ENCODE measurements at places on chromosomes 5 and 9.

- no peak for DNase-seq
Measured at GRCh38 chr5:80959768-80960442, at the start of gene RASGRF2. Gene RASGRF2 (plus strand): TSS chr5:80960363. CDS start chr5:80960739, 376 bp downstream.

GRCh38 chr5:59000211-59000610, 417.3 kb downstream of the RAB3C start:
- DNase-seq = no peak

DNA sequence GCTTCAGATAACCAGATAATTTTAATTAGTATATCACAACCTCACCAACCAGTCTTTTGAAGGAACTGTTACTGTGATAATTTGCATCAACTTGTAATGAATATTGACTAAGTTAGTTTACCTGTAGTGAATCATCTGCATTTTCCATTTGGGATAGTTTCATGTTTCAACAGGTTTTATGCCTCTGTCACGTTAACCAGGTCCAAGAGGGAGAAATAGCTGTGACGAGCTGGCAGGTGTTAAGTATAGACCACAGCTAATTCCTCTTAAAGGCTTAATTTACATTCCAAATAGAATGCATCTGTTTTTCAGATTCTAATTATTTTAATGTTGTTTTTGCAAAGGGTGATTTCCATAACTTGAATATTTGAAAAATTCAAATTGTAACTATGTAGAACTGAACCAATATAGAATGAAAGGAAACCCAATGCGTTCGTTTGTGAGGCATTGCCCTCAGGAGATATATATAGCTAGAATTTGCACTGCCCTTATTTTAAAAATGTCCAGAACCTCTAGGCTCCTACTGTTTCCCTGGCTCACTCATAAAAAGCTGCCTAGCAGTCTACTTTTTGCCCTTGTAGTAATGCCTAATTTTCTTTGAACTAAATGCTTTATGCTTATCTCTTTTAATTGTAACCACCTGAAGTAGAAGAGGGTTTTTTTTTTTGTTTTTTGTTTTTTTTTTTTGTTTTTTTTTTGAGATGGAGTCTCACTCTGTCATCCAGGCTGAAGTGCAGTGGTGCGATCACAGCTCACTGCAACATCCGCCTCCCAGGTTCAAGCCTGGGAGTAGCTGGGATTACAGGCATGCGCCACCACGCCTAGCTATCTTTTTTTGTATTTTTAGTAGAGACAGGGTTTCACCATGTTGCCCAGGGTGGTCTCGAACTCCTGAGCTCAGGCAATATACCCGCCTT, 270.5 kb downstream of the SMARCA2 start:
- peak; percentile 51 for DNase-seq

DNA sequence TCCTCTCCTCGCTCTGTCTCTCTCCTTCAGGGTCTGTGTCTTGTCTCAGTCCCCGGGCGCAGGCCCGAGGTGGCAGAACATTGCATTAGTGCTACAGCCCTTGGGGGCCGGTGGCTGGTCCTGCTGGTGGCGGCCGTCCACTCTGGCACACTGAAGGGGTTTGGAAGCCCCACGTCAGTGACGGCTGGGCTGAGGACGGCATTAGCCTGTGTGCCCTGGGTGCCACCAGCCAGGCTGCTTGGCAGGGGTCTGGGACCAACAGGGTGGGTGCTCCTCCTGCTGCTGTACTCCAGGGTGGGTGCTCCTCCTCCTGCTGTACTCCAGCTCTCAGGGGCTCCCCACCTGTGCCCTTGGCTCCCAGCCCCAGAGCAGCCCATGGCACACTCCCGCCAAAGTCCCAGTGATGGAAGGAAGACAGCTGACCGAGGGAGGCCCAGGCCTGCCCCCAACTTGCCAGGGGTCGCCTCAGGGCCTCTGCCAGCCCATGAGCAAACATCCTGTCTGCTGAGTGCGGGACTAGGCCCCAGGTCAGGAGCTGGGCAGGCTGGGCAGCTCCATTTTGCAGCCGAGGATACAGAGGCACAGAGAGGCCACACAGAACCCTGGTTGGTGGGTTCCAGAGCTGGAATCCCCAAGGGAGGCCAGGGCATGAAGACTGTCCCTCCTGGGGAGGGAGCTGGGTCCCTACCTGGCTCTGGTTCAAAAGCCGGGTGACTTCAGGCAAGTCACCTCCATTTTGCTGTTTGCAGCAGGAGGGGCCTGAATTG, 27.3 kb downstream of the SARDH start:
- DNase-seq = no peak

GRCh38 chr5:147918899-147919298, 12.6 kb upstream of the C5orf46 start:
- peak; percentile 32 for DNase-seq

GRCh38 chr5:154757814-154758406, 2.7 kb downstream of the LARP1 start:
- DNase-seq = peak; percentile 89

DNA sequence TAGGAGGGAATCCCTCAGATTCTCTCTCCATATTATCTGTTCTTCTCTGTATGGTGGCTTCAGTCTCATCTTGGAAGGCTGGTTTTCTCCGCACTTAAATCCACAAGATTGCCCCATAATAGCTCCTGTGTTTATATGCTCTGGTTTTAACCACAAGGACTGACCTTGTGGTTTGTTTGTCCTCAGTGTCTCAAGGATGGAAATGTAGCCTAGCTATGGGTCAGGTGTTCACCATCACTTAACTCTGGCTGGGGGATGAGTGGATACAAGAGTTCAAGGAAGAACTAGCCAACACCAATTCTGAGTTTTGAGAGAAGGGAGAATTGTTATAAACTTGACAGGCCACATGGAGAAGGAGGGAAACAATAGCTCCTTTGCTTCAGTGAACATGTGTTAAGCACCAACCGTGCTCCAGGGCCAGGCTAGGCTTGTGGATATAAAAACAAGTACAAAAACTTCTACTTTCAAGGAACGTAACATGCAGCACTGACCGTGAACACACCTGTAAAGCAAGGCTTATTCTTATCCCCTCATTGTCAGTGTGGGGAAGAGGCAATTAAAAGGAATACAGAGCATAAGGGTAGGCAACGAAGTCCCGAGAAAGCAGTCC, 75.6 kb upstream of the VLDLR start:
- peak; percentile 12 for DNase-seq

DNA sequence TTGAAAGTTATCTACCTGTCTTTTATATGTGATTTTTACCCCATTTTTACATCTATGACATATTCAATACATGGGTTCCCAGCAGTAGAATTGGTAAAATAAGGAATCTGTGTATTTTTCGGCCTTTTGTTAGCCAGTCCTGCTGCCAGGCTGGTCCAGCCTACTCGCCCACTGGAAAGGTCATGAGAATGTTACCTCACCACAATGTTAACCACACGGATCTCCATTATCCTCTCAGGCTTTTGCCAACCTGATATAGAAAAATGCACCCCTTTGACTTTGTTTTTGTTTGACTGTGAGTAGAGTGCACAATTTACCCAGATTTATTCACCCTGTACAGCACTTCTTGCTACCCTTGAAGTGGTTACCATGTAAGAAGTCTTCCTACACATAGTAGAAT, 167.2 kb downstream of the CTNND2 start:
- no peak for DNase-seq

- peak; percentile 31 for DNase-seq
Measured at GRCh38 chr9:106421772-106422171, 441.2 kb upstream of the ZNF462 start.

- no peak for DNase-seq
Measured at GRCh38 chr5:4802044-4802443, 338.1 kb upstream of the ADAMTS16 start.

- peak; percentile 93 for DNase-seq
Measured at GRCh38 chr5:140295414-140295813, 7.5 kb downstream of the PFDN1 start.

DNA sequence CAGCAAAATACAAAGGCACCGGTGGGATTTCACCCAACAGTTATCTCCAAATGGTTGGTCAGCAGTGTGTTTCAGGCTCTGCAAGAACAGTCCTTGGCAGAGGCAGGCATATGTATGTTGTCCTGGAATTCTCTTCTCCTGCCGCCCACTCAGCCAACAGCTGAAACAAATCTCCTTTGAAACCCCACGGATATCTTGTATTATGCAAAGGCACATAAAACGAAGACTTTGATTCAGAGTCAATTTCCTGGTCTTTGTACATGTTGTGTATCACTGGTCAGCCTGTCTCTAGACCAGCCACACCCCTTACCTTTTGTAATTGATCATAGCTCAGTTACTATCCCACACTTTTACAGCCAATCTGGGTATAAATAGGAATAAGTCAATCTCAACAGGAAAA, 29.2 kb downstream of the FREM1 start:
- no peak for DNase-seq

- no peak for DNase-seq
Measured at GRCh38 chr9:16230731-16231130, 639.7 kb downstream of the BNC2 start.

DNA sequence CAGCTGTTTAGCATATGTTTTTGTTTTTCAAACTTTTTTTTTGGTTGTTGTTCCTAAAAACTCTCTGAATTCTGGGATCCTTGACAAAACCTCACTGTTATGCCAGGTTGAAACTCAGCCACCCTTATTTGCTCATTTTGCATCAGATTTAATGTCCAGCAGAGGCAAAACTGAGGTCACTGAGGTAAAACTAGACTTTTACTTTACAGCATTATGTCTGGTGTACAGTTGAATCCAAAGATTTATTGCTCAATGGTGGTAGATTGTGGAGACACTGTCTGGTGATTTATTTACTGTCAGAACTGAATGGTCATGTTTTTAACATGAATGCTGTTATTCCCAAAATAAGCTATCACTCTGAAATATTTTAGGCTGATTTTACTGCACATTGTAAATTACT, 87.9 kb downstream of the FBXL7 start:
- no peak for DNase-seq

DNA sequence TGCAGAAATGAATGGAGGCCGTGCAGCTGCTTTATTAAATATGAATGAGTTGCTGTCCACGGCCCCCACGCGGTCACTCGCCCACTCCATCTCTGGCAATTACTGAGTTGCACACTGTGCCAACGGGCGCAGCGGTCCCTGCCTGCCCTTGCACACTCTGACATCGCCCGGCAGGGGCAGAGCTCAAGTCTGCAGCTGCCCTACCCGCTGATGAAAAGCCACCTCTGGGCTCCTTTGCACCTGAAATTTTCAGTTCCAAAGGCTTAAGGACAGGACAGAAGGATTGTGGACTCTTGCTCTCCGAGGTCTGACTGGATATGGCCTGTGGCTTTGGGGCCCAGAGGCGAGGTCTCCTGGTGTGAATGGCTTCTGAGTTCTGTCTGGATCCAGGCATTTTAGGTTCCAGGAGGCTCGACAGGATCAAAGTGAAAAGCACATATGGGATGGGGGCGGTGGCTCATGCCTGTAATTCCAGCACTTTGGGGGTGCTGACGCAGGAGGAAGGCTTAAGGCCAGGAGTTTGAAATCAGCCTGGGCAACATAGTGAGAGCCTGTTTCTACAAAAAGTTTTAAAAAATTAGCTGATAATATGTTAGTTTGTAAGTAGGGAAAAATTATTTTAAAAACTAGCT, 201.8 kb downstream of the PAX5 start:
- DNase-seq = no peak

DNA sequence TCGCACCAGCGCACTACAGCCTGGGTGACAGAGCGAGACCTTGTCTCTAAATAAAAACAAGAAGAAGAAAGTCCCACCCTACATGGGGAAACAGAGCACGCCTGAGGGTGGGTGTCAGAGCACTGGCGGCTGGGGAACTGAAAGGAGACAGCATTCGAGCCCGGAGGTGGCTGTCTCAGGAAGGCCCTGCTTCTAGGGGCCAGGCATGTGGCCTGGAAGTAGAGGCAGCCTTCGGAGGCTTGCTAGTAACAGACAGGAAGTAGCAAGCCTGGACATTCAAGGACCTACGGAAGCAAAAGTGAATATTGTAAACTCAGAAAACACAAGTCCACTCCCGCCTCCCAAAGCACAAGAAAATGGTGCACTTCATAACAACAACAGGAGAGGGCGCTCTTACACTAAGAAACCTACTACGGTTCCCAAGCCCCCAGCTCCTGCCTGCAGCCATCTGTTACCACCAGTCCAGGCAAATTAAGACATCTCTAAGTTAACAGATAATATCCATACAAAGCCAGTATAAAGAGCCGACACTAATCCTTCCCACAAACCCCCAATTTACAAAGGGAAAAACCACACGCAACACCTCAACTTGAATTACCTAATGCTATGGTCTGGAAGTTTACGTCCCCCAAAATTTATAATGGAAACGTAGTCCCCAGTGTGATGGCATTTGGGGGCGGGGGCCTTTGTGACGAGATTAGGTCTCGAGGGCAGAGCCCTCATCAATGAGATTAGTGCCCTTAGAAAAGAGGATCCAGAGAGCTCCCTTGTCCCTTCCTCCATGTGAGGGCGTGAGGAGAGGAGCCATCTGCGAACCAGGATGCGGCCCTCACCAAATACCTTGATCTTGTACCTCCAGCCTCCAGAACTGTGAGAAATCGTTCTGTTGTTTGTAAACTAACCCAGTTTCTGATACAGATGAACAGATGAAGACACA, 7.7 kb downstream of the RASGEF1C start:
- DNase-seq = no peak

- DNase-seq = peak; percentile 68
Measured at GRCh38 chr5:2739360-2740050, 12.0 kb downstream of the IRX2 start.

DNA sequence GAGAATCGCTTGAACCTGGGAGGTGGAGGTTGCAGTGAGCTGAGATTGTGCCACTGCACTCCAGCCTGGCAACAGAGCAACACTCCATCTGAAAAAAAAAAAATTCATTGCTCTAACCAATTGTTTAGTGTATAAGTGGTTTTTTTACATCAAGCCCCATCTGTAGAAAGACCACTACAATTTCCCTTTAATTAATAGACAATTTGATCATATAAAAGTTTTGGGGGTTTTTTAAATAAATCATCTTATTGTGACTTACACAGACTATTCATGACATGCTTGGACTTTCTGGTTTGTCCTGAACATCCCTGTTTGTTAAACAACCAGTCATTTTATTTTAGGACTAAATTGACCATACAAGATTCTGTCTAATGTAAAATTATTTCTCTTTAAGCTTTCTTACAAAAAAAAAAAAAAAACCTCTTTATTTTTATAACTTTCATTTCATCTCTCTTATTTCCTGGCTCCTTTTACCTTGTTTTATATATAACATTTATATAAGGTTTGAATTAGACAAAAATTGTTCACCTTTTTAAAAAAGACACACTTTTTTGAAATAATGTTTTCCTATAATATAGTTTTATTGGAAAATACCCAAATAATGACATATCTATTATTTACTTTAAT, 9.8 kb upstream of the FANCC start:
- peak; percentile 3 for DNase-seq

- no peak for DNase-seq
Measured at GRCh38 chr5:151683986-151684588, 2.6 kb downstream of the SPARC start.
